T-helper 2 cell (primary cell): ENCODE measurements at places on chromosomes 16 and 17.

- no peak for DNase-seq
Observed at GRCh38 chr16:57486858-57487834, 853 bp upstream of the DOK4 start.

GRCh38 chr16:28935924-28936783, 4.4 kb downstream of the CD19 start:
- DNase-seq = peak; percentile 67

- DNase-seq = peak; percentile 25
Observed at GRCh38 chr17:63930951-63931575, 1.1 kb downstream of the CD79B start.

DNA sequence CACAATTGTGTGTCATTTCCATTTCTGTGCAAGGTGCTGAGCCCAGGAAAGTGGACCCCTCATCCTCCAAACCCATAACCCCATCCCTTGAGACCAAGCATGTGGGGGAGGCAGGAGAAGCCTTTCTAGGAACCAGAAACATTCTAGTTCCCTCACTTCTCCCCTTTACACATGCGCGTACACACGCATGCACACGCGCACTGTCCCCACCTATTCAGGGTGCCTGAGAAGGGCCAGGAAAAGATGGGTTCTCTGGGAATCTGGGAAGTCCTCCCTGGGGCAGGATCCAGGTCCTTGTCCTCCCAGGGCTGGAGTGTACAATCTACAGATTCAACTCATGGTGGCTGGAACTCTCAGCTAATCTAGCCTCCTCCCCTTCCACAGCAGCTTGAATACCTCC, 2.4 kb downstream of the PPY start:
- no peak for DNase-seq

GRCh38 chr17:40419559-40420331, 2.0 kb upstream of the TOP2A start:
- no peak for DNase-seq

DNA sequence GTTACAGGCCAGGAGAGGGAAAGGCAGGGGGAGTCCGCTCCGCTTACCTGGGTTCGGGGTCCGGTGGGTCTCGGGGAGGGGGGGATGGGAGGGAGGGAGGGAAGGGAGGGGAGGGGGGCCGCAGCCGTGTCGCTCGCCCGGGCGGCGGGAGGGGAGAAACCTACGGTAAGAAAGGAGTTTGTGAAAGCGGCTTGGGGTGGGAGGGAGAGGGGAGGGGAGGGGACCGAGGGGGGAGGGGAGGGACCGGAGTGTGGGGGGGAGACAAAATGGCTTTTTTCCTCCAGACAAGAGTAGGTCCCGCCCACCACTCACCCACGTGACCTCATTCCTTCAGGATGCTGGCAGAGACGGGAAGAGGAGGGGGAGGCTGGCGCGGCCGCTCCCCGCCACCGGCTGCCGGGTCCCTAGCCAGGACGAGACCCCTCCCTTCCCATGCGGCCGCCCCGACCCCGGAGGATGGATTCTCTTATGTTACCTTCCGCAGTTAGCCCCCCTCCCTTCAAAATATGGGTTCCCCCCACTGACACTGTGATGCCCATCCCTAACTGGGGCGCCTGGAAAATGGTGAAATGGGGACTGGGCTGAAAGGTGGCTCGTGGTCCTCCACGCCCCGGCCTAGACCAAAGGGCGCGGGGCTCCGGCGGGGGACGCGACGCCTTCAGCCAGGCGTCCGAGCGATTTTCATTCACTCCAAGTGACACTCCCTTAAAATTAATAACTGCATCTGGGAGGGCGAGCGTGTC, at the start of gene PCGF2:
TSS of gene PCGF2 (minus strand) at position 188 of the 743 bp plus-strand sequence. CDS start 7,934 bp downstream, outside the sequence.
- DNase-seq = no peak

DNA sequence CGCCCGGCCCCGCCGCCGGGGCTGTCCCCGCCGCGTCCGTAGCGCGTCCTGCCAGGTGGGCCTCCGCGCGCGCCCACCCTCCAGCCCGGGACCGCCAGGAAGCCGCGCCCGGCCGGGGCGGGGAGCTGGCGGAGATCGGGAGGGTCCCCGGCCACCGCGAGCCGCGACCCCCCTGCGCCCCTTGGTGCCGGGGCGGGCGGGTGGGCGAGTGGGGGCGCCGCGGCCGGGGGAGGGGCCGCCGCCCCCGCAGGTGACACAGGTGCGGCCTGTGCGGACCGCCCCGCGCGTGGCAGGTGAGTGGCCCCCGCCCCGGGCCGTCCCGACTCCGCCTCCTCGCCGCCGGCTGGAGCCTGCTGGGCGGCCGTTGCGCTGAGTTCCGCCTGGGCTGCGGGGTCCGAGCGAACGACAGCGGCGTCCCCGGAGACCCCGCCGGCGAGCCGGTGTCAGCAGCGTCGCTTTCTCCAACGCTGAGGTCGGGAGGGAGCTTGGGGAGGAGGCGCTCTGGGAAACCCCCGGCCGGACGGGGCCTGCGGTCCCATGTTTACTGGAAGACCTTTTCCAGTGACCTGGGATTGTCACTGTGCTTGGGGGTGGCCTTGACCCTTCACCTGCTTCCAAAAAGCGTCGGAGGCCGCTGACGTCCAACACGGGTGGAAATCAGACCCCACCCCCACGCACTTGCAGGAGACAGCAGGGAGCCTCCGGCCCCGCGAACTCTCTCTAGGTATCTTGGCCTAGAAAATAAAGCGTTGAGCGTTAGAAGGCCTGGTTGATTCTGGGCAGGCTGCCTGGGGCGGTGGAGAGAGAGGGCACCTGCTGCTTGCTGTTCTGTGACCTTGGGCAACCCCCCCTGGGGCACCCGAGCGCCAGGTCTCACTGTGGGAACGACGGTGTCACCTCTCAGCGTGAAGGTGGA, 542 bp downstream of the KLHL36 start:
- peak; percentile 30 for DNase-seq

DNA sequence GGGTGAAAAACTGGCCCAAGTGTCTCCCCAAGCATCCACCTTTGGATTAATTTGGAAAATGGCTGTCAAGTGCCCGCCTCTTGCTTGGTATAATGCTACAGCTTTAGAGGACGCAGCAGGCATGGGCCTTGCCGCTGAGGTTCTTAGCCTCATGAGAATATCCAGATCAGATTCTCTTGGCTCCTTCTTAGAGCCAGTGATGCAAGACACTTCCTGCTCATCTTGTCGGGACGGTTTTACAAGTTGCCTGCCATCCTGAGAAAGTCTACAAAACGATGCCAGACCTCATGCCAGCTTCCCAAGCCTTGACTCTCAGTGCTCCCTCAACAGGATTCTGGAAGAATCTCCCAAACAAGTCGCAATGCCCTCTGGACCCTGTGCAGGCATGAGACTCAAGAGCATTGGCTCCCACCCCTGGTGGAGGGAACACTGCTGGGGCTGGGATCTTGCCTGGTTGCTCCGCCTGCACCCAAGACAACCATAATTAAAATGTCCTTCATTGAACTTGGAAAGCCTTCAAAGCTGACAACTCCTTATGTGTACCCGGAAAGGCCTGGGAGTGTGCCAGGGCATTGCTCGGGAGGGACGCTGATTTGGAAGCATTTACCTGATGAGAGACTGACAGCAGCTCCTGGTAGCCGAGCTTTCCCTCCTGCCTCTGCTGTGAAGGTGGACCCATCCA, 25.8 kb upstream of the STH start:
- no peak for DNase-seq

DNA sequence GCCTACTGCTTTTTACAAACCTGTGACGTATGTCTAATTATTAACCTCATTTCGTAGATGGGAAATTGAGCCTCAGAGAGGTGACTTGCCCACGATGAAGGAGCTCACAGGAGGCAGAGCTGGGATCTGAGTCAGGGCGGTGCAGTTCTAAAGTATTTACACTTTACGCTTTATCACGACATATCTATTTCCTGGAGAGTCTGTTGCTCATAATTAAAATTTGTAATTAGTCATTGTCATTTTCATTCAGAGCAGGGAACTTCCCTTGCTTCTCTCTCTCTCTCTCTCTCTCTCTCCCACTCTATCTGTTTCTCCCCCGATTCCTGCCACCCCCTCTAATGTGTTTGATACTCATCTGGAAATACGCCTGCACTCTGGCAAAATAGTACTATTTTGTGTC, 5.9 kb downstream of the SLC5A11 start:
- no peak for DNase-seq

DNA sequence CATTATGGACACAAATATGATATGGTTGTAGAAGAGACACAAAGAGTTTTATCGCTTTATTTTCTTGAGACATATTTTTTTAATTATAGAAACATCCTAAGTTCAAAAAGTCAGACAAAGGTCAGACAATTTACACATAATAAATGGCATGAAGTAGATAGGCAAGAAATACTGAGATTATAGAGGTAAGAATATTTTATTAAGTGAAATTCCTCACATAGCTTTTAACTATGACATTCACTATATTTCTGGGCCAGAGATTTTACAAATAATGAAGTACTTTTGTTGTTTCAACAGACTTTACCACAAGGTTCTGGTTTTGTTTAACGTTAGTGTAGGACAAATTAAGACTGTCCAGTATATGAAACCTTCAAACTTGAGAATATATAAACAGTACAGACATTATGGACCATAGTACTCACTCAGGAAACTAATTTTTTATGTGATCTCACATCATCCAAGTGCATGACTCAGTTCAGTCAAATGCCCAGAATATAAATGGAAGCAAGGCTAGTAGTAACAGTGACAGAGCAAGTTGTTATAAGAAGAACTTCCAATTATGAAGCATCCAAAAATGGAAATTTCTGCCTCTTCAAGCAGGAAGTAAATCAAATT, 394.8 kb downstream of the KCNJ2 start:
- DNase-seq = no peak

DNA sequence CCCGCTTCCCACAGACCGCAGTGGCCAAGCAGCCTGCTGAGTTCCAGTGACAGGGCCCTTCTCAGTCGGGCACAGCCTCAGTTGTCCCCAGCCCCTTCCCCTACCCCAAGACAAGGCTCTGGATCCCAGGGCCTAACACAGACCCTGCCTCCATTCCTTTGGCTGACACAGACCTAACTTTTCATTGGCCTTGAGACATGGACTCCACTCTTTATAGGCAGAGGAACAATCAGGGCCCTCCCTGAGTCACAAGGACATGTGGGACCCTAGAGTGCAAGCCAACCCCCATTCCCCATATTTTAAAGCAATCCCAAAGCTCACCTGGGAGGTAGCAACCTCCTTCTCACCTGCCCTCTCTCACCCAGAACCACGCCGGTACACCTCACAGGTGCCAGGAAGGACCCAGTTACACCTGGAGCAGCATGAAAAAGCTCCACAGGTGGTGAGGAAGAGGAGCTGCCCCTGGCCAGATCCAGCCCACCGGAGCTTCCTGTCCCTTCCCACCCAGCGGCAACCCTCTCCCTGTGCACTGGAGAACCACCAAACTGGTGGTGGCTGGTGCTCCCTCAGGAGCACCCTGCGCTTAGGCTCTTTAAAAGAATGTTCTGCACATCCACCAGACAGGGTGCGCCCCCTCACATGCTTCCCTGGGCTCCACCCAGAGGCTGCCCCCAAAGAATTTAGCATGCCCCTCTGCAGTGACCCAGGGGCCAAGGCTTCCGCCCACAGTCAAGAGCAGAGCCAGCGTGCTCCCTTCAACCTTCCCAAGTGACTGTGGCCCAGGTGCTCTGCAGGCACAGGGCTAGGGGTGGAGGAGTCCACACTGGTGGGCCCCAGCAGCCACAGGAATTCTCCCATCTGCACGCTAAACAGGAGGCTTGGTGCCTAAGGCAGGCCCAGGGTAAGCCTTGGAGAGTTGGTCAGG, 3.4 kb downstream of the MNT start:
- DNase-seq = no peak

DNA sequence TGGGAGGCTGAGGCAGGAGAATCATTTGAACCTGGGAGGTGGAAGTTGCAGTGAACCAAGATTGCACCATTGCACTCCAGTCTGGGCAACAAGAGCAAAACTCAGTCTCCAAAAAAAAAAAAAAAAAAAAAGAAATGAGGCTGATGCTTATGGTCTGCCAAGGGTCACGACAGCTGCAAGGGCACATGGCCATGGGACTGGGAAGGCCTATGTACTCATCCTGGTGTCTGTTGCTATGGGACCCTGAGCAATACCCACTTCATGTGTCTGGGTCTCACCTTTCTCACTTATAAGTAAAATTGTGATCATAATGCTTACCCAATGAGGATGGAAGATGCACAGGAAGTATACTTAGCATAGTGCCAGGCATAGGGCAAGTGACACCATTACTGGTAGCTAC, 16.6 kb downstream of the MIEF2 start:
- DNase-seq = no peak

- DNase-seq = no peak
Observed at GRCh38 chr16:79972053-79972704, 371.6 kb upstream of the MAF start.

- DNase-seq = no peak
Observed at GRCh38 chr17:58593123-58593522, 78.7 kb upstream of the MTMR4 start.

DNA sequence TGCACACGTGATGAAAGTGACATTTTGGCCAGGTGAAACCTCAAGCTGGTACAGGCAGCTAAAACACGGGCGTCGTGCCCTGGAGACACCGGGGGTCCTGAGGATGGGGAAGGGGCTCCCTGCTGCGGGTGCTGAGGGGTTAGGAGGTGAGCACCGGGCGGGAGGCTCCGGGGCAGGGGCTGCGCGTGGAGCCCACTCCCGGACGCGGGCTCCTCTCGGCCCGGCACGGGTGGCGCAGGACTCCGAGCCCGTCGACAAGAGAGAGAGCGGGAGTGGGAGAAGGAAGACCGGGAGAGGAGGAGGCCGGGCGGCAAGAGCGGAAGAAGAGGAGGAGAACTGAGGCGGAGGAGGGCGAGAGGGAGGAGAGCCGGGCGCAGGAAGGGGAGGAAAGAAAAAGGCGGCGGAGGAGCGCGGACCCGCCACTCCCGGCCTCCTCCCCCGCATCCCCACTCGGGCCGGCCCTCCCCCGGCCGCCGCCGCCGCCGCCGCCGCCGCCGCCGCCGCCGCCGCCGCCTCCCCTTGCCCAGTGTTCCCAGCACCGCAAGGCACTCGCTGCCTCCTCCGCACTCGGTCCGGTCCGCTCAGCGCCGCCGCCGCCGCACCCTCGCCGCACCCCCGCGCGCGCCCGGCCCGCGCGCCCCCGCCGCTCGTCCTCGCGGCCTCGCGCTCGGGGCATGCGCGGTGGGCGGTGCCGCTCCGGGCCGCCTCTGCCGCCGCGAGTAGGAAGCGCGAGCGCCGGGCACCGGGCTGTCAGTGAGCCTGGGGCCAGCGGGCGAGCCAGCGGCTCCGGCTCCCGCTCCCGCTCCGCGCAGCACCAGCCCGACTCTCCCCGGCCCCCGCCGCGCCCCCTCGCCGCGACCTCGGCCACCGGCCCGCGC, at the start of gene PRKCA:
TSS of gene PRKCA (plus strand) at position 750 of the 878 bp plus-strand sequence.
- DNase-seq = peak; percentile 68

- DNase-seq = no peak
Observed at GRCh38 chr17:58703137-58703915, 10.9 kb downstream of the RAD51C start.

- DNase-seq = no peak
Observed at GRCh38 chr17:50042211-50042610, 13.7 kb upstream of the ITGA3 start.

DNA sequence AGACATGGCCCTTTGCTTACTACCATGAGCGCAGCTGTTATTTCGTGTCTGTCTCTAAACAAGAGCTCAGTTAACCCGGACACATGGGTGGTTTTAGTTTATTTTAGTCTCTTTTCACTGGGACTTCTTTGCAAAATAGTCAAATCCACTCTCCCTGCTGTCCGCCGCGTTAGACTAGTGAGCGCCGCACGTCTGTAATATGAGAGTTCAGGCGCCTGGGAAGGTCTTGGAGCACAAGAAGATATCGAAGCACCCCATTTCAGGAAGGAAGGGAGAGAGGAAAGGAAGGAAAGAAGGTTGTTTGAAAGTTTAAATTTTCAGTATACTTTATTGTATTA, 111.0 kb upstream of the CHMP6 start:
- no peak for DNase-seq

GRCh38 chr17:43846963-43847371, at the start of gene CD300LG:
CD300LG (plus strand) TSS chr17:43847176; CDS start chr17:43847217, 41 bp downstream.
- DNase-seq = no peak

GRCh38 chr17:82528484-82529265, 9.1 kb downstream of the FOXK2 start:
- no peak for DNase-seq
